ENCODE measurements at places on chromosomes 5 and 9. TPM values are rescaled to one million over a fixed set of nuclear protein-coding genes. Genes with fewer than 3 reads are reported as not detected.

The SLC46A2 gene
- not detected for total RNA-seq

The TTC39B gene
- total RNA-seq = 6.9 TPM

The SLC45A2 gene
- 0.16 TPM for total RNA-seq

The GALT gene
- 32.4 TPM for total RNA-seq

The ZNF608 gene
- 95.6 TPM for total RNA-seq

The GMCL2 gene
- total RNA-seq = not detected

The LHX3 gene
- not detected for total RNA-seq

The HEMGN gene
- total RNA-seq = 3.9 TPM

The PCDH12 gene
- total RNA-seq = 2.8 TPM

The PLAC8L1 gene
- total RNA-seq = not detected

The MPDZ gene
- total RNA-seq = 40.4 TPM

The LRRC8A gene
- 20.4 TPM for total RNA-seq

The MEF2C gene
- 2,088 TPM for total RNA-seq

The GPR150 gene
- not detected for total RNA-seq

The KCNV2 gene
- total RNA-seq = not detected

The STOM gene
- total RNA-seq = 25.1 TPM

The CNTNAP3 gene
- total RNA-seq = 120 TPM

The ORM2 gene
- total RNA-seq = not detected

The CDH6 gene
- 21.5 TPM for total RNA-seq

Data from occipital lobe (tissue), 3 donors.